ENCODE measurements at places on chromosomes 6 and 20.

- DNase-seq: no peak
Measured at GRCh38 chr6:98924647-98925046, 23.1 kb downstream of the FBXL4 start.

GRCh38 chr20:32670773-32671455, 2.8 kb downstream of the C20orf203 start:
- no peak for DNase-seq

- DNase-seq: no peak
Measured at GRCh38 chr20:2403291-2404052, 22.8 kb downstream of the TGM6 start.

DNA sequence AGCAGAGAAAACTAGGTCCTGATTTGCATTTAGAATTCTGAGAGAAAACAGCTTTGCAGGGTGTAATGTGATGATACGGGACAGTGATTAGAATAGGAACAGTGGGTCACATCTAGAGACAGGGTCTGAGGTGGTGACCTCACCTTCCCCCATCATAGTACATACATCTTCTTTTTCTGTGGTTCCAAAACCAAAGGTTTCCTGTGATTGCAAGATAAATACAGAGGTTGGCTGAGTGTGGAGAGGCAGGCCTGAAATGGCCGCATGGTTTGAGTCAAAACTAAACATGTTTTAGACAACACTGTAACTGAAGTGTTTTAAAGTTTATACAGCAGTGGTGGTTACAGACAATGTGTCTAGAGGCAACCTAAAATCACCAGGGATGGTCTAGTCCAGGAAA, 10.4 kb upstream of the NT5DC1 start:
- DNase-seq: no peak

DNA sequence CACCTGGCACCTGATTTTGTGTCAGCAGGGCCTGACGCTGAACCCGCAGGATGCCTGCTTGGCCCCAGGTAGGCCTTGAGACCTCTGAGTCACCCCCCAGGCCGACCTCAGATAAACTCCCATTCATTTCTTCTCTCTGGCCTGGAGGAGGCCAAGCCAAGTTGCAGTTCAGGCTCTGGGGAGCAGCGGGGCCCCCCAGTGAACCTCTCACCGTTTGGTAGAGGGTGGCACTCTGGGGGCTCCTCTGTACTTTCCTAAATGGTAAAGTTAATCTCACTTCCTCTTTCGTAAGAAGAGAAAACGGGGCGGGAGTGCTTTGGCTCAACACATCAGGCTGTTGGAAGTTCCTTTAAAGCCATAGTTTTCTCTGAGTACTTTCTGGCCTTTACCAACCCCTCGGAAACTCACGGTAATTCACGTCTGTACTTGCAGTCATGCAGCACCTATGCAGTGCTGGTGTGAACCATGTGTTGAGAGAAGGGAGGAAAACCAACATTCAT, 2.8 kb downstream of the SIRPA start:
- DNase-seq: no peak

DNA sequence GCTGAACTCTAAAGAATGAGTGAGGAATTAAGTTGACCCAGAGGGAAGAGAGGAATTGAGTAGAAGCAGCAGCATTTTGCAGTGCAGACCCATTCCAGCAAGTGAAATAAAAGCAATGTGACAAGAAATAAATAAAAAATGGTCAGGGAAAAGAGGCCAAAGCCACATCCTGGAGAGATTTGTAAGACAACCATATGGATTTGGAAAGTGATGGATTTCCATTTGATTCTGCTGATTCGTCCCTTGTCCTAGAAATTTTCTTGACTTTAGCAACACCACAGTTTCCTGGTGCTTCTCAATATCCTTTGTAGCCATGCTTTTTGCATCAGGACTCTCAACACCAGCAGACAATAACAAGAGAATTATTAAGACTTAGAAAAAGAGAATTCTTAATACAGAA, 29.8 kb downstream of the ANKEF1 start:
- DNase-seq: no peak
